NCI-H524 (cell line): ENCODE measurements at places on chromosomes 2 and 18.

GRCh38 chr2:62219407-62220159, 23.7 kb downstream of the B3GNT2 start:
- no peak for DNase-seq

DNA sequence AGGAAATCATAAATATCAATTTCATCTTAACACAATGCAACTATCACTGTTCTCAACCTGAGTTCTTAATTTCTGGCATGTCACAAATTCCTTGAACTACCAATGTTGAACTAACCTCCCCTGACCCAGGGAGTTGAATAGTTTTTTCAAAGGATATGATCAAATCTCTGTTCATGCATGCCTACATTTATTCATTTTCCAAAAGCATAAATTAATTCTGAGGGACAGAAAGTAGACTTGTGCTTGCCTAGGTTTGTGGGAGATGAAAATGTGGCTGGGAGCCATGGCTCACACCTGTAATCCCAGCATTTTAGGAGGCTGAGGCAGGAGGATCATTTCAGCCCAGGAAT, 175.7 kb downstream of the TGIF1 start:
- no peak for DNase-seq

DNA sequence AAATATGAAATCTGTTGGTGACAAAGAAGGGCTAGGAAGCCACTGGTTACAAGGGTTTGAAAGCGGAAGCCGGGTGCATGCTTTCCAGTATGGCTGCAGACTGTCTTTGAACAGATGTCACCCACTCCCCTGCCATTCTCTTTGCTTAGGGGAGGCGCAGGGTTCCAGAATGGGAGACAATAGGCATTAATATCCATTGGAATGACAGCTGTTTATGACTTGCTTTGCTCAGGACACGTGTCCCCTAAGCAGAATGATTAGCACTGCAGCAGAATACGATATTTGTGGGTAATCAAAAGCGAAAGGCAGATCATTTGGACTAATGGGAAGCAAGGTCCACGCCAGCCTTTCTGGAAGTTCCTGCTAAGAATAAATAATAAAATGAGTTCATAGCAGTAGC, 25.8 kb upstream of the NRP2 start:
- DNase-seq: peak; percentile 49

GRCh38 chr2:29561181-29561580, 360.2 kb downstream of the ALK start:
- DNase-seq: no peak

DNA sequence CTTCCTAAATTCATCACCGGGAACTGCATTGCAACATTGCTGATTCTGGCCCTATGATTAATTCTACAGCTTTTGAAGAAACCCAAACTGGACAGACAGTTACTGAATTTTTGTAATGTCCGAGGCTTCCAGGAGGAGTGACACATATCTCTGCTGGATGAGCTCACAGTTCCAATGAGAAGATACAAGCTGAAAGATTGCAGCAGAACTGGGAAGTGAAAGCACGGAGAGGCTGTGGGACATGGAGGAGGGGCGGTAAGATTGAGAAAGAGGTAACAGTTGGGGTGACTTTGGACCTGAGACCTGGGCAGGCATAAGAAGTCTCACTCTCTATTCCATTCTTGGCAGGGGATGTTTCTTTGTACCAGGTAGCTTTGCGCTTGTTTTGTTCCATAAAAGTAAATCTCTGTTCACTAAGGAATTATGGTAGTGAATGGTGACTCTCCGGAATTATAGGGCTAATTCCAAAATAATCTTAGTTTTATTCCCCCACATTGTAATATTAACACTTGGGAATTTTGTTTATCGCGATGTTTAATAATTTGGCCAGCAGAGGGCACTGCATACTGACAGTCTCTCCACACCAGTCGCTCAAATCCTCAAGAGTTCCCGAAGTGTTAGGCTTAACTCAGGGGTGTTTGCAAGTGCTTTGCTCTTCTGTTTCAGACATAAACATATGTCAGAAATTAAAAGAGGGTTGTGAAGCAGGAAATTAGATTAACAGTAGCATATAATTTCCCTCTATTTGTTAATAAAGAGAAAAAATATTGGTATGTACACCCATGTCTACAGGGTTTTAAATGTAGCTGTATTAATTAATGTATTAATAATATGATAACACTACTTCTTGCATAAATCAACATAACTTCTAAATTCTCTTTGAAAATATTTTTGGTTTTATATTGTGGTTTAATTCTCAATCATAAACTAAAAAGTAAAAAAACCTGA, 201.4 kb downstream of the SOCS6 start:
- DNase-seq: peak; percentile 50

DNA sequence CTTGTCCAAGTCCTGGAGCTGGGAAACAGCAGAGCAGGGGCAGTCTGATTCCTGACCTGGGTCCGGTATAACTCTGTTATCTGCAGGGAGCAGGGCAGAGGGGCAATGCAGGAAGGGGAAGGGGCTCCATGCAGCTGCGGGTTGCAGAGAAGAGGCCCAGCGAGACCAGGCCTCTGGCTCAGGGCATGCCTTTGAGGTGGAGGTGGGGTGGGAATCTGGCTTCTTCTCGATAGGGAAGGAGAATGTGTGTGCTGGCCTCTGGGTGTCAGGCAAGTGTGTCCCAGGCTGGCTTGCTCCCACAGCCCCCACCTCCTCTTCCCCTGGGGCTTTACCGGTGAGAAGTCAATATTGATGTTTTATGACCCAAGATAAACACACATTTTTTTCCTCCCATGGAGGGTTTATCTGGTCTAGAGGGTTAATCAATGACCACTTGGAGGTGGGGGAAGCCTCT, 187.1 kb upstream of the HAAO start:
- DNase-seq: no peak

GRCh38 chr18:58668897-58669296, 2.4 kb upstream of the MALT1 start:
- DNase-seq: no peak

- DNase-seq: peak; percentile 61
Measured at GRCh38 chr18:45014047-45014501, 333.4 kb downstream of the SETBP1 start.

DNA sequence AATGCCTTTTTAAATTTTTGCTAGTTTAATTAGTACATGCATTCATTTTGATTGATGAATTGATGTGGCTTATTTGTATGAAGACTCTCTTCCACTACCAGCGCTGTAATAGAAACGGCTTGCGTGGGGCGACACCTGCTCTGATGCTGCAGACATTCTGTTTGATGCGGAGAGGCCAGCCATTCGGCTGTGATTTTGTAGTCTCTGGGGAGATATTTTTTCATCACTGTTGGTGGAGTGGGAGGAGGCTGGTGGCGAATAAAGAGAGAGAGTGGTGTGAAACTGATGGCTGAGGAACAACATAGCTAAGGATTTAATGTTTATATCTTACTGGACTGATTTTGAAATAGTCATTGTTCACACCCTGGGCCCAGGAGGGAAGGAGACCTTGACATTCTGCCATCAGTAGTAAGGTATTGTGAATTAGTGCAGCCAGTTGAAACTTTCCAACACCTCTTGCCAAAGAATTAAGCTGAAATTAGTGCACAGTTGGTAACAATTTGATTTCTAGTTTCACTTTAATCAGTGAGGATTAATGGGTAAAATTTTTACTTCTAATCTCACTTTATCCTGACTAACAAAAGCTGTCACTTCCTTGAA, 224.1 kb downstream of the MTX2 start:
- peak; percentile 22 for DNase-seq

DNA sequence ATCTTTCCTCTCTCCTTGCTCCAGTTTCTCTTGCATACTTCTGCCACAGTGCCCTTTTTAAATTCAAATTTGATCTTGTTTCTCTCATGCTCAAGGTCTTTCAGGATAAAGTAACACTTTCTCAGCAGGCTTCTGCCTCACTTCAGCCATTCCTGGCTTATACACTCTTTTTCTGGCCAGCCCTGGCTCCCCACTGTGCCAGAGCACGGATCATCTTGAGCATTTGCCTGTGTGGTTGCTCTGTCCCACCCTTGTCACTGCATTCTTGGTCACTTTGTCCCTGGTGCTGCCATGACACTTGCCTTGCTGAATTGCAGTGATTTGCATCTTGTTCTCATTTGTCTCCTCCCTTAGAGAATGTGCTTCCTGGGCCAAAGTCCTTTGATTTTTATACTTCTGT, 634.3 kb downstream of the TMEM182 start:
- DNase-seq: no peak

DNA sequence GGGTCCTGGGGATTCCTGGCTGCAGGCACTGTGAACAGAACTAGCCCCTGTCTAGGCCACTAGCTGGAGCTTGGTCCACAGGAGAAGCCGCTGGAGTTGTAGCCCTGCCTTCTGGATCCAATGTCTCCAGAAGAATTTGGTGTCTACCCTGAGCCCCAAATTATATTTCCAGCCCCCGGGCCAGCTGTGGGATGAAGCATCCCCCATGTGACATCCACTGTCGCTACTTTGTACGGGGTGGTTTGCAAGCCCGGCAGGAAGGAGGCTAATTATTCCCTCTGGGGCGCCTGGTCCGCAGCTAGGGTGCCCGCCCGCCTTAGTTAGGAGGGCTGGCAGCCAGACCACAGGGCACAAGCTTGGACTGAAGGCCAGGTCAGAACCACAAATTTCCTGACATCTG, 106.5 kb downstream of the SMAD7 start:
- DNase-seq: no peak

DNA sequence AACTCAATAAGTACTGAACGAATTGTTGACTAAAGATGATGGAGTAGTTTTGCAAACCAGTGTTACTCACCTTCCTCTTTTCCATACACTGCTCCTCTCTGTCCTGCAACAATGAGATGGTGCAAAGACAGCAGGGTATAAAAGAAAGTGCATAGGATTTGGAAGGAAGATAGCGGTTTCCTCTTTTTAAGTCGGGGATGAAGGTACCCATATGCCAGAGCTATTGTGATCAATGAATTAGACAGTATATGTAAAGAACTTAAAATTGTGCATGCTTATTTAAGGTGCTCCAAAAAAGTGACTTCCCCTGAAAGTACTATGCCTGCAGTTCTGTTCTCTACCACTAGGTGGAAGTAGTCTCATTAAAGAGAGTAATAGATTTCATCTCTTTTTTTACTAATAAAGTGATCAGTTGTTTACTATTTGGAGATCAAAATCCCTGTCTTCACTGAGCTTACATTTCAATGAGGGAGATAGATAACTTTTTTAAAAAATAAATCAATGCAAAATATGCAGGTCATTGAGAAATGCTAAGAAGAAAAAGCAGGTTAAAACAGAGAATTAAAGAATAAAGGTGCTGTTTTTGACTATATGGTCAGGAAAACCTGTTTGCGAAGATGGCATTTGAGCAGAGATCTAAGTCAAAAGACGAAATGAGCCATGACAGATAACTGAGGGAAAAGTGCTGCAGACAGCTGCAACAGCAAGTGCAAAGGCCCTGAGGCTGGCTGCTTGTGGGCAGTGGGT, 339.7 kb upstream of the SLC14A2 start:
- DNase-seq: no peak

- no peak for DNase-seq
Measured at GRCh38 chr18:5302606-5303005, 7.1 kb upstream of the ZBTB14 start.

- no peak for DNase-seq
Measured at GRCh38 chr2:185628985-185629384, 109.6 kb upstream of the FSIP2 start.

DNA sequence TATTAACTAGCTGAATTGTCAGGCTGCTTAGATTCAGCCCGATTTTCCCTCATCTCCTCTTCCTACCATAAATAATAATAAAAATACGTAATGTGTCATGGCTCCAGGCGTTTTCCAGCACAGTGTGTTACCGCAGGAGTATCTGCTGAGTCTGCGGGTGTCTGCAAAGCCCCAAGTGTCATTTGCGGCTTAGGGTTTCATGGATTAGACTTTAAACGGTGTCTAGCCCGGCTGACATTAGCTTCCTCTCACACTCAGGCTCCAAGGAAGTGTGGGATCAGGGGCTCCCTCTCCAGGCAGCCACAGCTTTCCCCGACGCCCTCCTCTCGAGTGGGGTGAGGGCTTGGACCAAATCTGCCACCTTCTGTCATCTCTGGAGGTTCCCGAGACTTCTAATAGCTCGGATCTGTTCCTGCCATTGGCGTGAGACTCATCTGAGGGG, 14.1 kb upstream of the HOXD1 start:
- DNase-seq: peak; percentile 96

GRCh38 chr18:42069036-42069435, 114.0 kb downstream of the PIK3C3 start:
- no peak for DNase-seq

GRCh38 chr2:151808258-151809072, 19.8 kb downstream of the ARL5A start:
- DNase-seq: no peak
